ENCODE measurements at places on chromosomes 16 and 17.

- peak; percentile 80 for DNase-seq
These were observed 487 bp downstream of the CREBBP start for GRCh38 chr16:3879887-3880564.

DNA sequence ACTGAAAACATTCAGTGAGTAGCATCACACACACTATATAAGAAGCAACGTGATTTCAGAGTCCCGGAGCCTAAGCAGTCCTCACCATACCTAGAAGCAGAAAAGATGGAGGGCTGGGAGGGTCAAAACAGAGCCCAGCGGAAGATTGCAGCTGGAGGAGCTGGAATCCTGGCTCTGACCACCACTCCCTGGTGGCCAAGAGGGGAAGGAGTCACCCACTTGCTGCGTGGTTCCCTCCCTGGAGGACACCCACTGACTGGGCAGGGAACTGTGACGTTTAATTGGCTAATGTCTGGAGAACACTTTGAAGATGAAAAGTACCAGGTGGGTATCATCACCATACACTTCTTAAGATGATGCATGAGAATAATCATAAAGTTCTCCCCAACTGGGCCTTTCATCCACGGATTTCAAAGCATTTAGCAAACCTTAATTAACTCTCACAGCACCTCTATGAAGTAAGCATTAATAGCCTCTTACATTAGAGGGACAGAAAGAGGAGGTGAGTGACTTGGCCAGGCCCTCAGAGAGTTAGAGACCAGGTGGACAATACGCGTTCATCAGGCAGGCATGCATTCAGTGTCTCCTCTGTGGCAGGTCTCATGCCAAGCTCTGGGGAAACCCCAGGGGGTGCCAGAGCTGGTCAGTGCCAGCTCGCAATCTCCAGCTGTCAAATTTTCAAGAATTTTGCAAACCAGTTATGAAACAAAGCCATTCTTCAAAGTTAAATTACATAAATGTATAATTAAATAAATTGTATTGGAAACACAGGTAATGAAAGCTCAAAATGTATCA, 137.9 kb downstream of the AXIN2 start:
- DNase-seq: no peak

- no peak for DNase-seq
These were observed 17.3 kb upstream of the ERCC4 start for GRCh38 chr16:13902677-13903076.

GRCh38 chr17:73701701-73702100, 57.5 kb upstream of the SDK2 start:
- DNase-seq: no peak

GRCh38 chr17:49616601-49617131, 41.0 kb downstream of the NXPH3 start:
- no peak for DNase-seq

- DNase-seq: no peak
These were observed 15.2 kb downstream of the HOXB4 start for GRCh38 chr17:48562934-48563333.

DNA sequence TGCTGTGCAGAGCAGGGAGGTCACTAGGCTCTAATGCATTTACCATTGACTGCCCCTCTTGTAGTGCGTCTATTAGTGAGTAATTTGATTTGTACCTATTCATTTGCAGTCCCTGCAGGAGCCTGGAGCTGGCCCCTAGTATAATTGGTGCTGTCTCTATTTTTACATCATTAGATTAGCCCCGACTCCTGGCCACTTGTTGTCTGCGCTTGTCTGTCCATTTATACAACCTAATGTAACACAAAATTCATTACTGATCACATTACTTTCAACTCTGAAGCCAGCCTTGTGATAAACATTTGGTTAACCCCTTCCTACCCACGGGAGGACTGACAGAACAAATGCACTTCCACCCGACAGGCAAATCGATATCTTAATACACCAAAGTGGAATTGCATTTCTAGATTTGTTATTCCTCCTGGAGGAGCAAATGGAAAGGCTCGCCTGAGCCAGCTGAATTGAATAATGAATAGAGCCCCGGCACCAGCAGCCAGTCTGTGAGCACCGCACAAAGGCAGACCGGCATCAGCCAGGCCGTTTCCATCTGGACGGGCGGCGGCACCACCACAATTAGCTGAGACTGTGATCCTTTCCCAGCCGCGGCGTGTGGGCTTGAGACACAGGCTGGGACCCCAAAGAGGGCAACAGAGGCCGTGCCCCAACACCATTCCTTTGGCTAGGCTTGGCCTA, 18.7 kb upstream of the TBX2 start:
- DNase-seq: no peak

DNA sequence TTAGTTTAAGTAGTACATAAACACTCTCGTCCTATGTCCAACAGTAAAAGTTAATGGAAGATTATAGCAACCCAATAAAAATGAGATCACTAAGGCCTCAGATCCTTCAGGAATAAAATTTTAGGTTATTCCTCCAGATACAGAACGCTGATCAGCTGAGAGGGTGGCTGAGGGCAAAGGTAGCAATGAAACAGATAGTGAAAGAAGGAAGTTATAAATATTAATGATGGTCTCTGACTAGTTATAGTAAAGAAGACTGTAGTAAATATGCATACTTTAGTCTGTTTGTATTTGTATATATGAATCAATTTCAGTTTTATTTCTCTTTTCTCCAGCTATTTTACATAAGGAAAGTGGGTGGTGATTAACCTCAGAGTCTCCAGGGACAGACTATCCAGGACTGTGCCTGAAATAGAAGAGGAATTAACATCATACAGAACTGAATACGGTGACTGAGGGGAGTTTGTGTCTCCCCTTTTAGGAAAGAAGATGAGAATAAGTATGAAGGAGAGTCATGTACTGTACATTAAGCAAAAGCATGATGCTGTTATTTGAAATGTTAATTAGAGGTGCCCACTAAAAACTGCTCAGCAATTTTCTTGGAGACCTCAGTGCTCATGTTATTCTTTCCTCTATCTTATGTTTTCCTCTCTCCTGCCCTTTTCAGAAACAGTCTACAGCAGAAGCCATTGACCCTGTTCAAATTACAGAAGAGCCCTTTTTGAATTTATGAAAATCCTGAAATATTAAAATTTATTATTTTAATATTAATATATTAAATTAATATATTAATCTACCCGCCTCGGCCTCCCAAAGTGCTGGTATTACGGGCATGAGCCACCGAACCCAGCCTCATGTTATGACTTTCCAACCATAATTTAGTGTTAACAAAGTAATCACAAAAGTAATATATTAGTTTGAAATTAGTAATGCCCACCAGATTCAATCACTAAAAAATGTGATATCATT, 36.5 kb upstream of the DHRS7B start:
- DNase-seq: no peak

DNA sequence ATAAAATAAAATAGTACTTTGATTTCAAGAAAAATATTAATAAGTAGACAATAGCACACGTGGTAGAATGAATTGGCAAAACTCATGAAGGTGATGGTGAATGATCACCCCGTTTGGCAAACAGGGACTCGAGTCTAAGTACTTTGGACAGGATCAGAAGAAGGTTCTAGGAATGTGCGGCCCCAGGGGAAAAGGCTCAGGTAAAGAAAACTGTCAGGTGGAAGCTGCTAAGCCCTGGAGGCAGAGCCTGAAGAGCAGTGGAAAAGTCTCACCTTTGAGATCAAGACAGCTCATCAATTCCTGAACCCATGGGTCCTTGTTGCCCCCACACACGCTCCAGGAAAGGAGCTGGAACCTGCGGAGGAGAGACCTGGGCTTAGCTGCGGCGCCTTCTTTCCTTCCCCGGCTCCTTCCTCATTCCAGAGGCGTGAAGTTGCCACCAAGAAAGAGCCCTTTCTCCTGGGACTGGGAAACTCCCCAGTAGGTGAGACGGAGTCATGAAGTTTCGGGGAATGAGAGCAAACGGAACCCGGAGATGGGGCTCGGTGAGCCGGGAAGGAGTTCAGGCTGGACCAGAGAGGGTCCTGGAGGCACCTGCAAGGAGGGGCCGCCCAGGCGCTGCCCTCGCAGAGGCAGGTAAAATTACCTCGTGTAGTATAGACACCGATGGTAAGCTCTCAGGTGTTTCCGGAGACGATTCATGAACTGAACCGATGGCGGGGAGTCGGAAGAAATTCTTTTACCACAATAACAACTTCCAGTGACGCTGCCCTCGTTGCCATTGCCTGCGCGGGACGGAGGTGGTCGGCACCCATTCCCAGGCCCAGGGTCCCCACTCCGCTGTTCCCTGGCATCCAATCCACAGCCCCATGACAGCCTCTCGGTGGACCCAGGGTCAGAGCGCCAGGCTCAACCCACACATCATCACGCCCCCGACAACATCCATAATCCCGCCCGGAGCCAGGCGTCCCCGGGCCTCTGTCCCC, 1.2 kb upstream of the ZMYND15 start:
- no peak for DNase-seq

DNA sequence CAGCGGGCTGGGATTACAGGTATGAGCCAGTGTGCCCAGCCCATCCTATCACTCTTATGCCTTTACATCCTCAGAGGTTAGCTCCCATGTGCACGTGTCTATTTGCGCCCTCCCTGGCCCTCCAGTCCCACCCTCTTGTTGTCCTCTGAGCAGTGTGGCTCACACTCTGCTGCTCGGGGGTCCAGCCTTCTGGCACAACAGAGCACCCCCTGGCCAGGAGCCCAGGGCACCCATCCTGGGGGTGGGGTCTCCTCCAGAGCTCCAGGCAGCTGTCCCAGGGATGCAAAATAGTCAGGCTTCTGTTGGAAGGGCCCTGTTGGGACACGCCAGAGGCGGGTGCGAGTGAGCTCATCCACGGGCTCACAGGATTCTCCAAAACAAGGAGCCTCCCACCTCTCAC, 11.7 kb upstream of the FAM83G start:
- no peak for DNase-seq

DNA sequence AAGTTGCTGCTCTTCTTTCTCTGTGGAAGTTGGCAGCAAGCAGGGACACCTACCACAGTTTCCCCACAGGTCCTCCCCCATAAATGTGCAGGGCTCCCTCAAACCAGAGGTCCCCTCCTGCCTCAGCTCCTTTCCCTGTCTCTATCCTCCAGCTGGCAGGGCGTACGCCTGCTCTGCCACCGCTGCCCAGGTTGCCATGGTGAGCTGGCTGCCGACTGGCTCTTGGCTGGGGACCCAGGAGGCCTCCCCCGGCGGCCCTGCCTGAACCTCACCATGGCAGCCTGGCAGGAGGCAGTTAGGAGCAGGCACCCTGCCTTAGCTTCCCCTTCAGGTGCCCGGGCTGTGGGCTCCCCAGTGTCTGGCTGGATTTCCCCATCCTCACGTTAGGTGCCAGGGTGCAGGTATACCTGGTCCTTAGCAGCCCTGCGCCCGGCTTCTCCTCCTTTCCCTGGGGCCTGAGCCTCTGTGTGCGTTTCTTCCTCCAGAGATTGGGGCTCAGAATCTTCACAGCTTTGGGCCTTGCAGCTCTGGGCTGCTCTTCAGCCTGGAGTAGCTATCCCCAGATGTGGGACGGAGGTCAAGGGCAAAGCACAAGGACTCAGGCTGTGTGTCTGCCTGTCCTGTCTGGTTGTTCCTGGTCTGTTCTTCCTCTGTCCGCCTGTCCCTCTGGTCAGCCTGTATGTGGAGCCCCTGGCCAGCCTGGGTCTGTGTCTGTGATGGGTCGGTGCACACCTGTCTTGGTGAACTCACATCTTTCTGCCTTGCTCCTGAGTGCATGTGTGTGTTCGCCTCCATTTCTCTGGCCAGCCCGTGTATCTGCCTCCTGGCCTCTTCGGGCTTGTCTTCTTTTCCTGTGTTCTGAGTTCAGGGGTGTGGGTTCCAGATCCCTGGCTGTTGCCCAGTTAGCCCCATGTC, 15.7 kb downstream of the GJD3 start:
- no peak for DNase-seq

DNA sequence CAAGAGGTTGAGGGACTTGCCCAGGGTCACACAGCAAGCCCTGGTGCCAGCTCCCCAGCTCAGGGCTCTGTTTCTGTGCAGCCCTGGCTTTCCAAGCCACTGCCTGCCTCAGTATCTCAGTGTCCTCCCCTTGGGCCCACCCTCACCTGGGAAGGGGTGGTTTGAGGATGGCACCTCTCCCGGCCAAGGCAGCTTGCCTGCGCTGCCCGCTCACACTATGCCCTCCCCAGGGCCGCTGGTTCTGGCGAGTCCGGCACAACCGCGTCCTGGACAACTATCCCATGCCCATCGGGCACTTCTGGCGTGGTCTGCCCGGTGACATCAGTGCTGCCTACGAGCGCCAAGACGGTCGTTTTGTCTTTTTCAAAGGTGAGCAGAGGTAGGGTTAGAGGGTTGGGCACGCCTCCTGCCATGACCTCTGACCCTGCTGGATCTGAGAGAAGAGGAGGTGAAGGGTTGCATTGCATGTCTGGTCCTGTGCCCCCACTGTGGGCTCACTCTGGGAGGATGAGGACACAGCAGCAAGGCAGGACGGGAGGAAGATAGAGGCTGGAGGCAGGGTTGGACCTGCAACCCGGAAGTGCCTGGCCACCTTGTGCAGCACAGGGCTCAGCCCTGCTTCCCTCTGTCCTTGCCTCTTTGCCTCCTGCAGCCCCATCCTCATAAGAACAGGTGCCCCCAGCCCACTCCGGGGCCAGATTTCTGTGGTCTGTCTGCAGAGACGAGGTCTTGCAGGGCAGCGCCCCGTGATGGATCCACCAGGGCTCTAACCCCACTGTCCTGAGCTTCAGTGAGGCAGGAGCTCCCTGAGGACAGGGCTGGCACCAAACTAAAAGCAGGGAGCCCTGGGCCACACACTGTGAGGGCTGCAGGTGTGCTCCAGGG, 16.7 kb downstream of the MMP15 start:
- no peak for DNase-seq

- DNase-seq: no peak
These were observed 3.6 kb downstream of the CES5A start for GRCh38 chr16:55871411-55872038.

- DNase-seq: no peak
These were observed 18.3 kb downstream of the NQO1 start for GRCh38 chr16:69707920-69708683.

DNA sequence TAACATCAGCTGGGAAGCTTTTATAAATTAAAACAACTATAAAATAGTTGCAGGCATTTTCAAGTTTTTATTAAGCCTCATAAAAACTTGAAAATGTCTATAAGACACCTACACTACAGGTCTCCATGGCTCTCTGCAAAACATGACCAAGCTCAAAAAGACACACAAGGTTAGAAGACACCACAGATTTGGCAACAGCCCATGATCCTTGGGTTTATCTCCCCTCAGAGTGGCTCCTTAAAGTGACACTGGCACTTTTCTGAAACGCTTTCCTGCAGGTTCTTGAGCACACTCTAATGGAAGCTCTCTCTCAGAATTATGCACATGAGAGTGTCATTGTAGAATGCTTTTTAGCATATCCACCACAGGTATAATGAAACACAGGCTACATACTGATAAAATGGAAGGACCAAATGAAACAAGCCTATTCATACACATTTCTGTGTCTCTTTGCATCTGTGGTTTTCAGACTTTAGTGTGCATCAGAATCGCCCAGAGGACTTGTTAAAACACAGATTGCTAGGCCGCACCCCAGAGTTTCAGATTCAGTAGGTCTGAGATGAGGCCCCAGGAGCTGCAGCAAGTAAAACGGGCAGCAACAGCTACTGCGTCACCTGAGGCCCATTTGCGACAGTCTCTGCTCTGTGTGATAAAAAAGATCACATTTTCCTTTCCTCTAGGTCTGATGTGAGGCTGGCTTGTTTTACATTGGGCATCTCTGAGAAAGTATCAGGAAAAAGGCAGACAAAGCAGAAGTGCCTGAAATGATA, 75.0 kb upstream of the WSB1 start:
- DNase-seq: peak; percentile 9

GRCh38 chr17:48618256-48618896, 3.3 kb upstream of the HOXB8 start:
- DNase-seq: peak; percentile 90
